Transverse colon (tissue), 4 donors: ENCODE measurements at places on chromosomes 1 and 21. TPM values are rescaled to one million over a fixed set of nuclear protein-coding genes. Genes with fewer than 3 reads are reported as not detected.

DNA sequence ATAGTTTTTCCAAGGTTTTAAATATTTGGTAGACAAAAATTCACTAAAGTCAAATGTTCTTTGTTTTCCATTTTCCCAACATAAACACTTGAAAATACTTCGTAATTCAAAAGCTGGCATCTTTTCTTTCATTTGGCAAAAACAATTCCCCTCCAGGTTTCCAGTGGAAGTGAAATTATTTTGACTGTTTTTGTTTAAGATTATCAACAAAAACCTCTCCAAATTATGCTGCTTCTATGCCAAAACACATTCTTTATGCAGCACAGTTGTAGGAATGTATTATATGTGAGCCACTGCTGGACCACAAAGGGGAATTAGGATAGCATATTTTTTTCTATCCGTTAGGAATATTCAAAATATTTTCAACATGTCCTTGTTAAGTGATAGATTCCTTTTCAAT is 44.1 kb downstream of the SLC5A9 start:
- no peak overlapping the region for H3K27ac ChIP-seq
- H3K4me1 ChIP-seq: no peaks in the 10 kb centered on the region
- H3K4me3 ChIP-seq: no peak overlapping the region
- H3K27me3 ChIP-seq: no peaks in the 10 kb centered on the region

DNA sequence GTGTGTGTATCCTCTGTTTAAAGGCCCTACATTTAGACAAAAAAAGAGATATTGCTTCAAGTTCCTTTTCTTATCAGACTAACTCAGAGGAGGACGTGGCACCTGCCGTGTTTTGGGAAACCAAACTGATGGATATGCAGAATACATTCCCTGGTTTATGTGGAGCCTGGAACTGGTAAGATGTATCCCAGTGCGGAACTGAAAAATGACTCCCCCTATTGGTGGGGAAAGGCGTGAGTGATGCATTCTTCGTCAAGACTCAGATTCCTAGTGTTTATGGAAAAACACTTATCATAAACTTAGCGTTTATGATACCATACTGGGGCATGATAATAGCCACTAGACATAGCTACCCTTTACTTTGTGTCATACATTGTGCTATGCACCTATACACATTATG is 154.2 kb downstream of the ZNF326 start:
- H3K4me3 ChIP-seq: no peak overlapping the region
- DNase-seq: no peak
- H3K27ac ChIP-seq: no peak overlapping the region

DNA sequence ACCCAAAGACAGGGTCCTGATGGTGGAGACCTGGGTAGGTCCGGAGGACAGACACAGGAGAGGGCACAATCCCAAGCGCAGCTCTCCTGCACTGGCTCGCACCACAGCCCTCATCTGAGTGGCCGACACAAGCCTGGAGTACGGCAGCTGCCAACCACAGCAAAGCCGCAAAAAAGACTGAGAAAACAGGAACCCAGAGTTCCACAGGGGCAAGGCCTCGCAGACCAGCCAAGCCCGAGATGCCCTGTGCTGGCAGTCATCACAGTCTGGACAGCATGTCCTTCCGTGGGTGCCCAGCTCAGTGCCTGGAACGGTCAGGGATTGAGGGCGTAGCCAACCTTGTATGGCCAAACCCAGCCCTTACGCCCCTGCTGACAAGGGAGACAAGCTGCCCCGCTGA is 11.4 kb downstream of the ZBTB48 start:
- no peaks in the 10 kb centered on the region for H3K36me3 ChIP-seq
- no peak overlapping the region for H3K27ac ChIP-seq
- no peak for DNase-seq
- no peaks in the 10 kb centered on the region for H3K27me3 ChIP-seq
- H3K4me1 ChIP-seq: peaks cover 8% of the 10 kb centered on the region

- no peaks in the 10 kb centered on the region for H3K27me3 ChIP-seq
- H3K4me1 ChIP-seq: peaks cover 7% of the 10 kb centered on the region
- DNase-seq: no peak
- H3K36me3 ChIP-seq: no peaks in the 10 kb centered on the region
- H3K4me3 ChIP-seq: no peak overlapping the region
- peak overlapping the region; percentile 46 for H3K27ac ChIP-seq
Measured at GRCh38 chr1:21955058-21955457, 17.9 kb upstream of the HSPG2 start.

DNA sequence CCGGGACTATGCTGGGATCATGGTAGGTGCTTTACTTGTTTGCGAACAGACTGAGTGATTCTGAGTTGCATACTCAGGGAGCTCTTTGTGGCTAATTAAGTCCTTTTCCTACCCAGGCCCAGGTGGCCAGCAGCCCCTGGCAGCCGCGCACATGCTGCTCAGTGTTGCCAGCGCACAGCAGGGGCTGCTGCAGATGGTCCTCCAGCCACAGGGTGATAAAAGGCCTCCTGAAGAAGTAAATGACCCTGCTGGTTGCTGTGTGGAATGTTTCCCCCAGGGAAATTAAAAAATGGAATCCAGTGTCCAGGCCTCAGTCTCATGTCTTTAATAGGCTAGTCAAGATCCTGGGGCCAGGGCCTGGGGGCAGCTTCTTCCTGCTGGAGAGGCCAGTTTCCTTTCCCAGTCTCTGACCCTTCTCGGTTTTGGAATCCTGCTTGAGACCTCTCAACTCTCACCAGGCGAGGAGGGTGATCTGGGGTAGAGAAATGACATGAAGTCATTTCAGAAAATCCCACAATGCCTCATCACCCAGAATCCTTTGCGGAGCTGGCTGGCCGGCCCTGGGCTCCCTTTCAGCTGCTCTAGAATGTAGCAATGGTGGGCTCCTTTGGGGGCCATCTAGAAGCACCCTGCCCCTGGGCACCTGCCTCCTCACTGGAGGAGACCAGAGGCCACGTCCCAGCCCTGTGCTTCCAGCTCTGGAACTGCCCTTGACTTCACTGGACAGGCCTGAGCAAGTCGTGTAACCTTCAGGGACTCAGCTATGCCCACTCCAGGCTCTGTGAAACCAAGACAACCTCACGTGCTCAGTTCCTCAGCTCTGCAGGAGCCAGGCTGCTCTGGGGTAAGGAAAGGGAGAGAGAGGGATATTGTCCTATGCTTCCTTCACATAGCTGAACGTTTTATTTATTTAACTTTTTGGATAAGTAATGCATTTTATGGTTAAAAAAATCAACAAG is 131.4 kb downstream of the MRPS6 start:
- no peak overlapping the region for H3K4me3 ChIP-seq
- H3K4me1 ChIP-seq: peaks cover 44% of the 10 kb centered on the region
- peak overlapping the region; percentile 79 for H3K27ac ChIP-seq
- no peaks in the 10 kb centered on the region for H3K27me3 ChIP-seq
- H3K36me3 ChIP-seq: no peaks in the 10 kb centered on the region

GRCh38 chr1:32878183-32878582 is 7.5 kb upstream of the FNDC5 start:
- no peak overlapping the region for H3K4me3 ChIP-seq
- peaks cover 2% of the 10 kb centered on the region for H3K27me3 ChIP-seq
- DNase-seq: no peak
- no peak overlapping the region for H3K27ac ChIP-seq
- peaks cover 4% of the 10 kb centered on the region for H3K4me1 ChIP-seq

GRCh38 chr1:54640361-54640760 is 1.2 kb upstream of the MROH7 start:
- no peak overlapping the region for H3K4me3 ChIP-seq
- H3K36me3 ChIP-seq: no peaks in the 10 kb centered on the region
- peak overlapping the region; percentile 26 for H3K27ac ChIP-seq
- peaks cover 27% of the 10 kb centered on the region for H3K4me1 ChIP-seq
- no peak for DNase-seq

DNA sequence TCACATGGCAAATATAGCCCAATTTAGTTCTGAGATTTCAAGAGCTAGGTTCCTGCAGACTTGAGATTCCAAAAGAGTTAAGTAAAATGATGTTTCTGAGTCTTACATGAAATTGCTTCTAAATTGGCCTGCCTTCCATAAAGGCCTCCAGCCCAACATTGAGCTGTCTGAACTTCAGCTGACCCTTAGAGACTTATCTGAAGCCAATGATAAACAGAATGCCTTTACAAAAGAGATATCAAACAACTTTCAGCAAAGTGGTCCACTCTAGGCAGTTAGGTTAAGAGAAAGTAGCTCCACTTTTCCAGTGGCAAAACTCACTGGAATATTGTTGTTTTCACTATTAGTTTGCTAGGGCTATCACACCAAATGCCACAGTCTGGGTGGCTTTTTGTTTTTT is 6.3 kb upstream of the RC3H1 start:
- H3K27ac ChIP-seq: no peak overlapping the region
- H3K27me3 ChIP-seq: no peaks in the 10 kb centered on the region
- no peaks in the 10 kb centered on the region for H3K36me3 ChIP-seq

The RNF186 gene
- 46.7 TPM for total RNA-seq

GRCh38 chr21:41507521-41508414 is at the start of gene TMPRSS2:
Gene TMPRSS2 (minus strand): TSS chr21:41508158. CDS start chr21:41498133, 10,025 bp downstream.
- peak within 1 kb of the TSS; percentile 61 for H3K4me3 ChIP-seq
- no peaks in the 10 kb centered on the region for H3K36me3 ChIP-seq
- peak; percentile 90 for DNase-seq
- peaks cover 40% of the 10 kb centered on the region for H3K27me3 ChIP-seq

DNA sequence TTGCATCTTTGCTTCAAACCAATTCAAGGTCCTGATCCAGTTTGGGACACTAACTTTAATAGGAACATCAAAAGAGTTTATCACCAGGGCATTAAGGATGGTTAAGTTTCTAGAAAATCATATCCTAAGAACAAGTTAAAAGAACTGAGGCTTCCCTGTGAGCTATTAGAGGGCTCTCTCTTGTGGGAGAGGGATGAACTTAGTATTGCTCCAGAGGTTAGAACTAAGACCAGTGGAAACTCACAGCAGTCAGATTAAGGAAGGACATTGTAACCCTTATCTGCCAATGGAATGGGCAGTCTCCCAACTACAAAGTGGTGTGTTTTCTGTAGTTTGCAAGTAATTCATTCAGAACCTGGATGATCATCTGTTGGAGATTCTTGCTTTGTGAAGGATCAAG is 36.8 kb downstream of the UBE2U start:
- H3K4me3 ChIP-seq: no peak overlapping the region
- no peaks in the 10 kb centered on the region for H3K4me1 ChIP-seq
- no peak for DNase-seq
- no peaks in the 10 kb centered on the region for H3K27me3 ChIP-seq
